Stimulated activated CD8-positive, alpha-beta memory T cell treated with anti-CD3 and anti-CD28 coated beads, Interleukin-4, amount 100 ng/mL, for 4 hours (primary cell): ENCODE measurements at places on chromosomes 13 and 19.
A peak's percentile ranks its signal among the peaks of the same experiment; 100 is the strongest.

GRCh38 chr13:27273658-27274425 is 3.2 kb downstream of the RASL11A start:
- no peak for DNase-seq

- DNase-seq = no peak
Measured at GRCh38 chr19:30309176-30309575, 63.0 kb upstream of the ZNF536 start.

GRCh38 chr19:4284176-4284958 is 5.3 kb downstream of the SHD start:
- no peak for DNase-seq

DNA sequence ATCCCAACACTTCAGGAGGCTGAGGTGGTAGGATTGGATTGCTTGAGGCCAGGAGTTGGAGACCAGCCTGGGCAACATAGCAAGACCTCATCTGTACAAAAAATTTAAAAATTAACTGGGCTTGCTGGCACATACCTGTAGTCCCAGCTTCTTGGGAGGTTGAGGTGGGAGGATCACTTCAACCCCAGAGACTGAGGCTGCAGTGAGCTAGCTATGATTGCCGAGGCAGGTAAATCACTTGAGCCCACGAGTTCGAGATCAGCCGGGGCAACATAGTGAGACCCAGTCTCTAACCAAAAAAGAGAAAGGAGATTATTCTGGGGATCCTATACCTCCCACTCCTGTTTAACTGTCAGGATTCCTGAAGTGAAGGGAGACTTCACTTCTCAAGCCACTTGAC is 16.4 kb upstream of the GARRE1 start:
- no peak for DNase-seq

- DNase-seq = no peak
Measured at GRCh38 chr19:2609389-2610116, 92.9 kb downstream of the GNG7 start.

DNA sequence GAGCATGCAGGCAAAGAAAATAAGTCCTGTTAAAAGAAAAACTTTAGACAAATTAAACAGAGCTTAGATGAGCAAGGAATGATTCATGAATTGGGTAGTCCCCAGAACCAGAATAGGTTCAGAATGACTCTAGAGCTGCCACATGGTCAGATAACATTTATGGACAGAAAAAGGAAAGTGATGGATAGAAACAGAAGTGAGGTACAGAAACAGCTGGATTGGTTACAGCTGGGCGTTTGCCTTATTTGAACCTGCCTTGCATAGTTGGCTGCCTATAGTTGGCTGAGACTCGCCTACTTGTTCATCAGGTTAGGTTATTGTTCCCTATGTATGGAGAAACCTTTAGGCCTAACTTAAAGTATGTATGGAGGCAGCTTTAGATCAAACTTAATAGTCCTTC is 35.4 kb downstream of the WDFY2 start:
- no peak for DNase-seq

GRCh38 chr19:38266981-38267597 is 2.7 kb downstream of the SPINT2 start:
- no peak for DNase-seq

DNA sequence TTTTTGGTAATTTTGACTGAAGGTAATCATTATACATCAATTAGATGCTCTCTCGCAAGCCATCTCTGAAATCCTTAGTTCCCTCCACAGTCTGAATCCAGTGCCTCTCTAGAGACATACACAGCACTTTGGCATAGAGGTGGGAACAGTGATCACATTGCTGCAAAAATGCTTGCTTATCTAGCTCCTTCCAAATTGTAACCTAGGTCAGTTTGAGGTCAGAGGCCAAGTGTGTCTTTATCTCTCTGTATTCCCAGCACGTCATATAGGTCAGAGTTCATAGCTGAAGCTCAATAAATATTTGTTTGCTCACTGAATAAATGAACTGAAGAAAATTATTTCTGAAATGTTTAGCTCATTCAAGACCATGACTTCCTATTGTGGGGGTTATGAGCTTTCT is 462.5 kb downstream of the DIAPH3 start:
- DNase-seq = no peak

DNA sequence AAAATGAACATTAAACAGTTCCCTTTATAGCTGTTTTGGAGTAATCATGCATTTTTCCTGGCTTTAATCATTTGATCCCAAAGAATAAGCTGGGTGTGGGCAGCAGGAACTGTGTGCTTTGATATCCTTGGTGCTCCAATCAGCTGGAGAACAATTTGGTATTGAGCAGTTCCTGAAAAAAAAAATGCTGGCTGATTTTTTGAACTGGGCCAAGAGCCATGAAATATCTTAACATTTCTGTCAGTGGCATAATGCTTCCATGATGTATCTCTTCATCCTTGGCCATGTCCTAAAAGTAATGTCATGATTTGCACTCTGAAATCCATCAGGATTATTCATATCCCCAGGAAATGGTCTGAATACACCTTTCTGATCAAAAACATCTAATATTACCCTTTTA is 134.7 kb downstream of the LHFPL6 start:
- no peak for DNase-seq

DNA sequence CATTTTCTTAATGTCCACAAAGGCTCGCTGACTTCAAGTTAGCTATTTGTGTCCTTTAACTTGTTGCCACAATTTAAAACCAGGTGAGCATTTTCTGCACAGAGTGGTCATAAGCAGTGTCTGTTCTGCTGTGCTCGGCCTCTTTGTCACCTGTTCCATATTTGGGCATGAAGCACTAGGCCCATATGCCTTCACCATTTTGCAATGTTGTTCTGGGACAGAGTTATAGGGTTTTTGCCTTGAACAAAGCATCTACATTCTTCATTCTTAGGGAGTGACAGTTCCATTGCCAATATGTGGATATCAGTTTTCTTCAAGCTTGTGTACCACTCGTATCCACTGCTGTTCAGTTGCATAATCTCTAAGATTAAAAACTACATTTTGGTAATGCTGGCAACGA is 56.1 kb downstream of the LRCH1 start:
- no peak for DNase-seq

- DNase-seq = peak; percentile 54
Measured at GRCh38 chr19:56477429-56478338, 539 bp upstream of the ZNF667 start.

DNA sequence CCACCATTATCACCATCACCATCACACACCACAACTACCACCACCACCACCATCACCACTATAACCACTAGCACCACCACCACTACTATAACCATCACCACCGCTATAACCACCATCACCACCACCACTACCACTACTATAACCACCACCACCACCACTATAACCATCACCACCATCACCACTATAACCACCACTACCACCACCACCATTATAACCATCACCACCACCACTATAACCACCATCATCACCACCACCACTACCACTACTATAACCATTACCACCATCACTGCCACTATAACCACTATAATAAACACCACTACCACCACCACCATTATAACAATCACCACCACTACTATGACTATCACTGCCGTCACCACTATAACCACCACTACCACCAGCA is 173.2 kb downstream of the DCLK1 start:
- DNase-seq = no peak

DNA sequence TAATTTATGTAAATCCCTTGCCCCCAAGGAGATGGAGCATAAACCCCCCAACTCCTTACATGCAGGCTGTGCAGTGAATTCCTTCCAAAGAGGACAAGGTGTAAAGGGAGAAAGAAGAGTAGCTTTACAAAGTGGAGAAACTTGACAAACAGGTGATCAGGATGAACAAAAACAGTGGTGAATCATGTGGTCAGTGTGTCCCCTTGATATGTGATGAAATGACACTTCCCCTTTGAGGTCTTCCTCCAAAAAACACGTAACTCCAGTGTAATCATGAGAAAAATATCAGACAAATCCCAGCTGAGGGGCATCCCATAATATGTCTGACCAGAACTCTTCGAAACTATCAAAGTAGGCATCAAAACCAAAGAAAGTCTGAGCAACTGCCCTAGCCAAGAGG is 29.5 kb upstream of the AKT2 start:
- DNase-seq = no peak

DNA sequence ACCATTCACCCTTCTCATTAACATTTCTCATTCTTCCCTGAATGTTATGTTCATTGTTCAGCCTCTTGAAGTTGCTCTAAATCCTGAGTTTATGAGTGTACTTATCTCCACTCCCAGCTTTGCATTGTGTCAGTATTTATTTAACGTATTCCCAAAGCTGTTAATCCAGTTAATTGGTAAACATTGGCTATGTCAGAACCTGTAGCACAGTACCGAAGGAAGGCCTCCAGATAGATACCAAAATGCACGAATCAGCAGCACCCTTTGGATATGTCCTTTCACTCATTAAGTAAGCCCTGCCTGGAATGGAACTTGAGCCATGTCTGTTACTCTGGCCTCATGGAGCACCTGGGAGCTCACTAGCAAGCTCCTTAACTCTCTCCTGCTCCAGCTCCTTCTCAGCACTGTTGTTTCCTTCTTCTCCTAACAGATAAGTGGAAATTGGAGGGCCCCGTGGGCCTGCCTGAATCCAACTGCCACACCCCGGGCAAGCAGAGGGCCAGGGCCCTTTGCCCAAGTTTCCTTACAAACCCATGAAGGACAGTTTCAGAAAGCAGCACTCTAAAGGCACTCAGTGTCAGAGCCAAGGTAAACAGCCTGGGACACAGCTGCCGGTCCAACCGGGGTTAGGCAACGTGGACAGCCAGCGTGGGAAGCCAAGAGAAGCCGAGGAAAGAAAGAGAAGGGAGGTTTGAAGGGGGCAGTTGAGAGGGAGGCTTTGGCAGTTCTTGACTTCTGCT is 155.0 kb upstream of the SERP2 start:
- no peak for DNase-seq

GRCh38 chr13:56314765-56315164 is 826.0 kb upstream of the PRR20A start:
- no peak for DNase-seq

DNA sequence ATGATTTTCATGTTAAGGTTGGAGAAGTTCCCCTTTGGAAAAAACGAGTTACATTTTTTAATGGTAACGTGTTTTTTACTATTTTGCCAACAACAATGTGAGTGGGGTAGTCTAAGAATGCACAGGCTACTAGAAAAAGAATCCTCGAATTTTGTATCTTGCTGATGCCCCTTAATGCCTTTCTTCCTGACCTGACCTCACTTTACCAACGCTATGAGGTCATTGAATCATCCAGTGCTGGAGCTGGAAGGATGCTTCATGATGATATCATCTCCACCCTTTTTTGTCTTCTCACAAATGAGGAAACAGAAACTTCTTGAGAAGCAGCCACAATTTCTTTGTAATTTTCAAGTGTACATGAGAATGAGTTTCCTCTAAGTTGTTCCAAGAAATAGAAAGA is 8.2 kb upstream of the UBL3 start:
- no peak for DNase-seq

DNA sequence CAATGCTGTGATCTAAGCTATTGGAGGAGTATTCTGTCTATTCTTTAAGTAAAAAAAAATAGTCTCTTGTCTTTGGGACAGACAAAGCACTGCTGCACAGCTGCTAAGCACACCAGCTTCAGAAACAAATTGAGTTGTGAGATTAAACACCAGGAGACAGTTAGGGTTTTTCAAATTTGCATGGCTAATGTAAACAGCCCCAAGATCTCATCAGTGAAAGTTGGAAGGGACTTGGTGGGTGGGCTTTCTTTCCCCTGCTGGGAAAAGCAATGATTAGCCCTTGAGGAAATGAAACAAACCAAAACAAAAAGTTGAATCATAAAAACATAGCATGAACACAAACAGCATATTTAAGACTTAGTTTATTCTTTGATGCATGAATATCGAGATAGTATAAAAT is 143.6 kb upstream of the SLITRK1 start:
- DNase-seq = no peak

GRCh38 chr19:16026131-16026530 is 50.2 kb upstream of the TPM4 start:
- DNase-seq = no peak

DNA sequence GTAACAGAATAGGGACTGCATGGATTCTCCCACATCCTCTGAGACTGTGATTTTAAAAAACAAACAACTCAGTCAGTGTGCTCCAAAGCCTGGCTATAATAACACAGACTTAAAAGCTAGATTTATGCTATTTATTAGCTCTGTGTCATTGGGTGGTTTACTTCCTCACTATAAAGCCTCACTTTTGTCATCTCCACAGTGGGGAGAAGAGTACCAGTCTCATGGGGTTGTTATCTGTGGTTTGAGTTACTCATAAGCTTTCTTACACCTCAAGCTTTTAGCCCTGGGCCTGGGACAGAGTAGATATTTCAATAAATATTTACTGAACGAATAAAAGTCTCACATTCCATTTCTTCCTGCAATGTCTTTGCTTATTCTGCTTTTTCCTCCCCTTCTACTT is 5.3 kb downstream of the RNASEH2B start:
- no peak for DNase-seq

DNA sequence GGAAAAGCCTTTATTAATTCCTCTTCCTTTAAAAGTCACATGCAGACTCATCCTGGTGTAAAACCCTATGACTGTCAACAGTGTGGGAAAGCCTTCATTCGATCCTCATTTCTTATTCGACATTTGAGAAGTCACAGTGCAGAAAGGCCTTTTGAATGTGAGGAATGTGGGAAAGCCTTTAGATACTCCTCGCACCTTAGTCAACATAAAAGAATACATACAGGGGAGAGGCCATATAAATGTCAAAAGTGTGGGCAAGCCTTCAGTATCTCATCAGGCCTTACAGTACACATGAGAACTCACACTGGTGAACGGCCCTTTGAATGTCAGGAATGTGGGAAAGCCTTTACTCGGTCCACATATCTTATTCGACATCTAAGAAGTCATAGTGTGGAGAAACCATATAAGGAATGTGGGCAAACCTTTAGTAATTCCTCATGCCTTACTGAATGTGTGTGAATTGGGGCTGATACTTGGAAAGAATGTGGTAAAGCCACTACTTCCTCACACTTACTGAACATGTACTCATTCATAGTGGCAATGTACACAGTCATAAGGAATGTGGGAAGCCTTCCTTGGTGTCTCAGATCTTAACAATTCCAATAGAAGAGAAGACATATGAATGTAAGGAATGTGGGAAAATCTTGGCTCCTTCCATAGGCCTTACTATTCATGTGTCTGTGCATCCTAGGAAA is 18.8 kb downstream of the ZNF559 start:
- DNase-seq = no peak

DNA sequence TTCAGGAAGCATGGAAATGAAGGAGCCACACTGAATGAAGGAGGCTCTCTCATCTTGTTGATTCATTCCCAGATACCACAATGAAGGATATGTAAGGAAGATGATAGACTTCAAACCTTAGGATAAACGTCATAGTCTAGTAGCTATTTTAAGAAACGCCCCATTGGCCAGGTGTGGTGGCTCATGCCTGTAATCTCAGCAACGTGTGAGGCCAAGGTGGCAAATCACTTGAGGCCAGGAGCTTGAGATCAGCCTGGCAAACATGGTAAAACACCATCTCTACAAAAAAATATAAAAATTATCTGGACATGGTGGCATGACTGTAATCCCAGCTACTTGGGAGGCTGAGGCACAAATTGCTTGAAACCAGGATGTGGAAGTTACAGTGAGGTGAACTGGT is 17.1 kb upstream of the ZNF841 start:
- DNase-seq = no peak

GRCh38 chr13:95209109-95209508 is 92.1 kb downstream of the ABCC4 start:
- no peak for DNase-seq

GRCh38 chr19:3136684-3137055 is 837 bp downstream of the GNA15 start:
- DNase-seq = no peak

- DNase-seq = no peak
Measured at GRCh38 chr13:48492096-48492440, 40.8 kb downstream of the RCBTB2 start.

GRCh38 chr19:48543121-48543710 is 8.8 kb upstream of the SULT2B1 start:
- DNase-seq = no peak
